NCI-H2029 treated with DMSO at 0.1 percent for 48 hours (cell line): ENCODE measurements at places on chromosomes 7 and 10.

- DNase-seq = no peak
Observed at GRCh38 chr7:157930926-157931466, 594.2 kb downstream of the DNAJB6 start.

- no peak for DNase-seq
Observed at GRCh38 chr10:132535065-132535651, 2.4 kb upstream of the INPP5A start.

- DNase-seq = no peak
Observed at GRCh38 chr7:5624386-5625365, 156.8 kb downstream of the RNF216 start.

GRCh38 chr7:52940481-52940880, 95.0 kb upstream of the POM121L12 start:
- DNase-seq = no peak

DNA sequence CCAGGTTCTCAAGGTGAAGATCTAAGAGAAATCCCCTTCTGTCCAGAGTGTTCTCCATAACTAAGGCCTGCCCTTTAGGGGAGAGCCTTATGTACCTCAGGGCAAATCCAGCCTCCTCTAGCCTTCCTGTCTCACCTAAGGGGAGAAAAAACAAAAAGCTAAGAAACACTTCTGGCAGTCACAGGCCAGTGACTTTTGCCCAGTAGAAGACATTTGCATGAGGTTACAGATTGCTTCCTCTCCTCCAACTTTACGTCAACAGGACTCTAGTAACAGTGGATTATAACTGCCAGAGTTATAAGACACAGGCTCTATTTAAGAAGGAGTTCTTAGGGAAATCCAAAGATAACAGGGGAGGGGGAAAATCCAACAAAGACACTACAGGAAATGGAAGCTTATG, 15.9 kb upstream of the FAM241B start:
- no peak for DNase-seq

- no peak for DNase-seq
Observed at GRCh38 chr7:149209518-149210269, 14.3 kb downstream of the ZNF282 start.

DNA sequence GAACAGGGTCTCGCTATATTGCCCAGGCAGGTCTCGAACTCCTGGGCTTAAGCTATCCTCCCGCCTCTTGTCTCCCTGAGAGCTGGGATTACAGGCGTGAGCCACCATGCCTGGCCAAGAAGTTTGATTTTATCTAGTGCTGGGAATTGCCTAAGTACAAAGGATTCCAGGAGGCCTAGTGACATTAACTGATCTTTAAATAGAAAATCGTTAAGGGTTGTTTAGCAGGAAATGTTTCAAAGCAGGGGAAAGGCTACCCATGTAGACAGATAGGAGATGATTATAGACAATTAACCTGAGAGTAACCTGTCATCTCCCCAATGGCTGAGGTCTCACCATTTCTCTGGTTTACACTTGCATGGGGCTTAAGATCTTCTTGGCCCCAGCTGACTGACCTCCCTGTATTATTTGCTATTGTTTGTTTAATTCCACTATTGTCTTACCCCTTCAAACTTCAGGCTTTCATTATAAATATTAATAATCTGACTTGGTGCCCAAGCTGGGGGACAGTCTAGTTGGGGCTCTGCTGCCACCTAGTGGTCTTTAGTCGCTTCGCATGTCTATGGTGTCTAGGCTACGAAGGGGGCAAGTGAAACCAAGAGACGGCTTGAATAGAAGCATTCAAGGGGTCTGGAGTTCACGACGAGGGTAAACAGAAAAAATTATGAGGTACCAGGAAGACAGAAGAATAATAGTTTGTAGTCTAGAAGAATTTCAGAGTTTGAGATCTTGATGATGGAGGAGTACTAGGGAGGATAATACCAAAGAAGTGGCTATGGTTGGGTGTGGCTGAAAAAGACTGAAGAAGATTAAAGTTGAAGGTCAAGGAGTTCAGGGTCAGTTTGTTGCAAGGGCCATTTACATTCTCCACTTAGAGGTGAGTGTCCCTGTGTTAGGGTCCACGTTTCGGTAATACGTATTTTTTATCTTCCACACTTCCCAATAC, 40.4 kb upstream of the BPGM start:
- peak; percentile 18 for DNase-seq

DNA sequence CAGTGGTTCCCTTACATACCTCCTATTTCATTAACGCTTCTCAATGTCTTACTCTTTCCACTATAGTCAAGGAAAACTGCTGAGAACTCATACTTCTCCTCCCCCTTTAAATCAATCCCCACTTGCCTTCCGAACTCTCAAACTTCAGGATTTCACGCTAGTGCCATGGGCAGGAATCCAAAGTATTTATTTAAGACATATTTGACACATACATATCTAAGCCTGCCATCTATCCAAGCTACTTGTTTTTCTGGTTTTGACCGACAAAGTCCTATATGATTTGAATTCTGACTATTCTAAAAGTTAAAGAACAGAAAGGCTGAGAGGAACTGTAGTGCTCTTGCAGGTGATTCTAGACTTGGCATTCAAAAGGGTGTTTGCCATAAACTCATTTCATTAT, 51.8 kb downstream of the CCDC6 start:
- no peak for DNase-seq

GRCh38 chr7:140159497-140159896, 17.3 kb downstream of the KDM7A start:
- no peak for DNase-seq

GRCh38 chr7:107105591-107106245, 61.2 kb downstream of the PRKAR2B start:
- no peak for DNase-seq

- no peak for DNase-seq
Observed at GRCh38 chr7:25073451-25073850, 51.6 kb downstream of the CYCS start.

GRCh38 chr10:122571892-122572291, 11.3 kb downstream of the DMBT1 start:
- DNase-seq = no peak

DNA sequence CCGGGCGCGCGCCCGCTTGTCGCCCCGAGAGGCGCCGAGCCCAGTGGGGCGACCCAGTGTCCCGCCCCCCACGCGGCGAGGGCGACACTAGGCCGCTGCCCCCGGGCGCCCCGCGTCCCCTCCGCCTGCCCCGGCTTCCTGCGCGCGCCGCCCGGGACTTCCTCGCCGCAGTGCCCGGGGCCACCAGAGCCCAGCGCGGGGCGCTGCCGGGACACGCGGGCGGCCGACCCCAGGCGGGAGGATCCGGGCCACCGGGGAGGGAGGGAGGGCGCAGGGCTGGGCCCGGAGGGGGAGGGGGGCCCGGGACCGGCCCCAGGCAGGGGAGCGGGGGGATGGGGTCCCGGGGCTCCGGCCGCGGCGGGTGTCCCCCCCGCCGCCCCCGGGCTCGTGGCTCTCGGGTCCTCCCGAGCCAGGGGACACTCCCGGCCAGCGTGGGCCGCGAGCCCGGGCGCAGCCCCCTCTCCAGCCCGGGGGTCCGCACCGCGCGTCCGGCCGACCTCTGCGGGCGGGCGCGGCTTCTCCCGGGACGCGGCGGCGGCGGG, 435 bp upstream of the PWWP2B start:
- no peak for DNase-seq

DNA sequence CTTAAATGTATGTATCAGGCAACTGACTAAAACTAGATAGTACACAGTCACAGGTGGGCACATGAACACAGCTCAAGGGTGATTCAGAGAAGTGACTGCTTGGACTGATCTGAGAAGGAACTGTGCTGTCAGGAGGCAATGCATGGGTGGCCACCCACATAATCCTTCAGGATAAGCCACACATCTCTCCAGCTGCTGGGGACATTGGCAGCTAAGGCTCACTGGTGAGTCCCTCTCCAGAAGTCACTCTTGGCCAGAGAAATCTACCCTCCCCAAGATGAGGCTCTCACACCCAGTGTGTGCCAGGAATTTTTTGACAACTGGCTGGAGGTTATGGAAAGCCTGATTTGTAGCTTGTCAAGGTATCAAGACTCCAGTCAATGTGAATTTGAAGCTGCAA, 302.4 kb upstream of the NEBL start:
- DNase-seq = no peak

DNA sequence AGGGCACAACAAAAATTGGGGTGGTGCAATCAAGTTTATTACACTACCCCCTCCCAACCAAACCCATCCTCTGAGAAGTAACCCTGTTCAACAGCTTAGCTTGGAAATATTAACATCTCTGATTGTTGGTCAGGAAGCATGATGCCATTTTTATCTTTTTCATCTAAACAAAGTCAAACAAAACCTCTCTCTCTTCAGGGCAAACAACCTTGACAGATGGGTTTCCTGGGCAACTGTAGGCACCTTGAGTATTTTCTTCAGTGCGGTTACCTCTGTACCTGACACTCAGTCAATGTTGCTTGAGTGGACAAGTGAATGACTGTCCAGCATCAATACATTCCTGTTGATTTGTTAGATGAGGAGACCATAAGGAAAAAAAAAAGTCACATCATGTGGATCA, 183.6 kb downstream of the NRP1 start:
- DNase-seq = no peak

DNA sequence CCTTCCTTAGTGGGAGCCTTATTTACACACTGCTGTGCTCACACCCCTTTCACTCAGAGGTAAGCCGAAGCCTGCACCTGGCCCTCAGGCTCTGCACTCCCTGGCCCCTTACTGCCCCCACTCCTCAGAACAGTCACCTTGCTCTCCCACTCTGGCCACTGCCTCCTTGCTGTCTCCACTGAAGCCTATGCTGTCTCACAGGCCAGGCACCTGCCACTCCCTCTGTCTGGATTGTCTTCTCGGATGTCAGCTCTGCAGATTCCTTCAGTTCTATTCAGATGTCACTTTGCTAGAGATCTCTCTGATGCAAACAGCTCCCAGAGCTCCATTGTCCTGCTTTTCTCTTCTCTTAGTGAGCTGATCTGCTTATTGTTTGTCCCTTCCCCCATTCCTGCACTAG, 390.7 kb downstream of the DPP6 start:
- DNase-seq = no peak
